ENCODE measurements at places on chromosomes 16 and 17. TPM values are rescaled to one million over a fixed set of nuclear protein-coding genes. Genes with fewer than 3 reads are reported as not detected.

HOXB7 gene
- total RNA-seq: 0.50 TPM

HCRT gene
- total RNA-seq: not detected

SLC6A2 gene
- not detected for total RNA-seq

NUPR1 gene
- total RNA-seq: 92.6 TPM

CLDN7 gene
- total RNA-seq: 20.5 TPM

All from left lobe of liver (tissue), 2 donors.